ENCODE measurements at places on chromosomes 7 and 10.

GRCh38 chr10:49081547-49082275 lies 33.6 kb downstream of the VSTM4 start:
- DNase-seq: no peak

- no peak for DNase-seq
These were observed 619.5 kb upstream of the SEMA3D start for GRCh38 chr7:85806321-85806720.

GRCh38 chr7:47100817-47101435 lies 481.0 kb downstream of the TNS3 start:
- peak; percentile 45 for DNase-seq

DNA sequence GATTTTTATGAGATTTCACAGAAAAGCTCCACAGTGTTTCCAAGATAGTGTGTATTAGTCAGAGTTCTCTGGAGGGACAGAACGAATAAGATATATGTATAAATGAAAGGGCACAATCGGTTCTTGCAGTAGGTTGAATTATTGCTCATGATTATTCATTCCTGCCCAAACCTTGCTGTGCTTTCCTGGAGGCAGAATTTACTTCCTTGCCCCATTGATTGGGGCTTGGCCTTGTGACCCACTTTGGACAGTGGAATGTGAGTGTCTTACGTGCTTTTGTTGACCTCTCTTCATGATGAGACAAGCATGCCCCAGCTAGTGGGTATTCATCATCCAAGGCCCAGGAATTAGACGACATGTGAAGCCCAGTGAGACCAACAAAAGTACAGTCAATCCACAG lies 53.0 kb upstream of the ABCB5 start:
- DNase-seq: peak; percentile 2

- peak; percentile 31 for DNase-seq
These were observed 41.4 kb upstream of the PNLIPRP3 start for GRCh38 chr10:116385994-116386809.

DNA sequence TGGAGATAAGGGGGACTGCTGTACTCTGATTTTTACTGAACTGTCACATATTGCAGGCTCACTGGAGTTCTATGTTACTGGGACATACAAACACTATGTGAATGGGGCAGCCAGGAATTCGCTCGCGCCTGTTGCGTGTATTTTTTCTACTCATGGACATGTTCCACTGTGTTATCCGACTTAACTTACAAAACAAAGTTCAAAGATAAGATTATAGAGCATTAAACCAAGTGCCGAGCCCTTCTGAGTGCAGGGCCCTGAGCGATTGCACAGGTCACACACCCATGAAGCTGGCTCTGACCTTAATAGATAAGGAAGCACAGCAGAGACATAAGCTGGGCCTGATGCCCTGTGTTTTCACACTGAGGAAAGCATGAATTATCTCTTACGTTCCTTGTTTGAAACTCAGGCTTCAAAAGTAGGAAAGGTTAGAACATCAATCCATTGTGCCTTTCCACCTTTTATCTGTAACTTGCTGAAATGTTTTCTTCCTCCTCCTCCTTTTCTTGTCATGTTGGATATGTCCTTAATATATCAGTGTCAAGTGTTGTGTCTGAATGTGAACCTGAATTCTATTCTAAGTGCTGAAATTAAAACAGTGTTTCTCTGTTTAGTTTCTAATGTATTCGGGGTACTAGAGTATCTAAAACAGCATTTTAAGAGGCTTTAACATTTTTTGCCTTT lies 273.8 kb downstream of the AUTS2 start:
- no peak for DNase-seq

- DNase-seq: no peak
These were observed 497.9 kb upstream of the GALNT17 start for GRCh38 chr7:70634071-70634470.

DNA sequence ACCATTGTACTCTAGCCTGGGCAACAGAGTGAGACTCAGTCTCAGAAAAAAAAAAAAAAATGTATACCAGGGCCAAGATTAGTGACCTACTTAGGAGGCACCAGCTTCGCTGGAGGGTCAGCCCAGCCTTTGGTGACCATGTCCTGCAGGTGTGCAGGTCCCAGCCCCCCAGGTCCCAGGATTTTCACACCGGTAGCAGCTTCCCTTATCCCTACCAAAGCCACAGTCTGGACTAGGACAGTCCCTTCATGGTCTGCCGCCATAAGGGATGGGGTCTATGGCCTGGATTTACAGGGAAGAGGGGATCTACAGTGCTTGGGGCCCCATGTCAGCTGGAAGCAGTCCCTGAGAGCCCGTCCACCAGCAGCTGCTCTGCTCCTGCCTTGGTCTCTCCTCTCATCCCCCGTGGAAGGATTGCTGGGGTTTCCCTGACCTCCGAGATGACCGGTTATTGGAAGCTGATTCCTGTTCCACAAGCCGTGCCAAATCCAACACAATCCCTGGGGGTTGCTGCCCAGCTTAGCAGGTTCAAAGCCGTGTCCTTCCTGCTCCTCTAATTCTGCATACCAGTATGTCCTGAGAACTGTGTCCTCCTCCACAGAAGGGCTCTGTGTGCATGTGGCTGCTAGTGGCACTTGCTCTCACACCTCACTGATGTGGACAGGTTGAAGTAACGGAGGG lies 11.0 kb upstream of the NDUFB2 start:
- DNase-seq: no peak

- DNase-seq: no peak
These were observed 27.4 kb upstream of the TMEM72 start for GRCh38 chr10:44883593-44884331.

- DNase-seq: no peak
These were observed 74.1 kb upstream of the PTPRZ1 start for GRCh38 chr7:121798896-121799295.

- peak; percentile 24 for DNase-seq
These were observed 247.3 kb downstream of the ETV1 start for GRCh38 chr7:13742126-13742525.

GRCh38 chr7:93327006-93327633 lies 95.0 kb downstream of the VPS50 start:
- peak; percentile 45 for DNase-seq

GRCh38 chr10:35908451-35908850 lies 266.4 kb upstream of the FZD8 start:
- DNase-seq: no peak

- DNase-seq: no peak
These were observed 93.3 kb upstream of the DUSP5 start for GRCh38 chr10:110404413-110404812.

DNA sequence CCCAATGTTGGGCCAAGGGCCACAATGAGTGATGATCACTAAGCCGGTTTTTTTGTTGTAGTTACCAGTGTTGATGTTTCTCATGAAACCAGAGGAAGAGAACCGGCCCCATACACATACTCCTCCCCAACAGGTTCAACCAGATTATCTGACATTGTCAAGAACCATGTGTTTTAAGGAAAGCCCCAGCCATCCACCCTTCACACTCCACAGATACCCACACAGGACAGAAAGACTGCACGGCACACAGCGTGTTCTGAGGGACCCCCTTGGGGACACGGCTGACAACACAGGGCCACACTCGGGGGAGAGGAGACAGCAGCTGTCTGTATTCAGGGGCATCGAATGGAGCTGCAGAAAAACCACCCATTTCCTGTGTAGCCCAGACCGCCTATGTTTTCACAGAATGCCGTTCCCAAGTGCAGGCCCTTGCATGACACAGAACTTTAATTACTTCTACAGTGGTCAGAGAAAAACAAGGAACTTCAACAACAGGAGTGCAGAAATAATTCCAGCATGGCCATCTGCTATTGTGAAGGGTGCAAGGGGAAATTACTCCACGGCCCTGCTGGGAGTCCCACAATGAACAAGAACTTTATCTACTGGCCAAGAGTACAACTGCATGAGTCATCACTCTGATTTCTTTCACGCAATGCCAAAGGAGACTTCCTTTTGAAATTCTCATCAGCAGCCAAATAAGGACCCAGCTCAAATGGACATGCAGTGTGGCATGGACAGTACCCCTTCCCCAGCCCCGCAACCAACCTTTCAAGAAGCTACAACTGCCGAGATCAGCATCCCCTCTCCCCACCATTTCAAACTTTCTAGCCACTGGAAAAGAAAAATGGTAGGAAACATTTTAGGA lies 2.3 kb downstream of the KLF6 start:
- peak; percentile 89 for DNase-seq

- peak; percentile 47 for DNase-seq
These were observed 32.2 kb upstream of the ZFAND2A start for GRCh38 chr7:1192171-1192676.

- no peak for DNase-seq
These were observed 291.7 kb upstream of the NPVF start for GRCh38 chr7:25520017-25520416.

DNA sequence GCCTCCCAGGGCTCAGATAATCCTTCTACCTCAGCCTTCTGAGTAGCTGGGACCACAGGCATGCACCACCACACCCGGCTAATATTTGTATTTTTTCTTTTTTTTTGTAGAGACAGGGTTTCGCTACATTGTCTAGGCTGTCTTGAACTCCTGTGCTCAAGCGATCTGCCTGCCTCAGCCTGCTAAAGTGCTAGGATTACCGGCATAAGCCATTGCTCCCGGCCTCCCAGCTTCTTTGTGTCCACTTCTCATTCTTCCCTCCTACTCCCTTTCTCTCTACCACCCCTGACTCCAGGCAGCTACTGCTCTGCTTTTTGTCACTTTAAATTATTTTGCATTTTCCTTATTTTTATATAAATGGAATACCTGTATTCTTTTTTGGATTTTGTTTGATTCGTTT lies 83.4 kb downstream of the PALS2 start:
- no peak for DNase-seq

- no peak for DNase-seq
These were observed 76.4 kb downstream of the CTTNBP2 start for GRCh38 chr7:117796889-117797288.

- DNase-seq: no peak
These were observed 1.6 kb upstream of the TEX36 start for GRCh38 chr10:125684581-125684980.

- no peak for DNase-seq
These were observed 172.4 kb downstream of the PRPF18 start for GRCh38 chr10:13759168-13759567.

- DNase-seq: no peak
These were observed 38.8 kb downstream of the R3HCC1L start for GRCh38 chr10:98173260-98173659.

GRCh38 chr7:128431221-128431620 lies 21.4 kb upstream of the IMPDH1 start:
- peak; percentile 19 for DNase-seq

- DNase-seq: peak; percentile 88
These were observed 231.1 kb downstream of the ARHGAP12 start for GRCh38 chr10:31697271-31698180.
